ENCODE measurements at places on chromosomes 2 and 18. TPM values are rescaled to one million over a fixed set of nuclear protein-coding genes. Genes with fewer than 3 reads are reported as not detected.

GRCh38 chr2:80322311-80322920 is 17.9 kb upstream of the LRRTM1 start:
- H3K27ac ChIP-seq: no peak overlapping the region
- no peaks in the 10 kb centered on the region for H3K4me1 ChIP-seq
- no peak for DNase-seq

DNA sequence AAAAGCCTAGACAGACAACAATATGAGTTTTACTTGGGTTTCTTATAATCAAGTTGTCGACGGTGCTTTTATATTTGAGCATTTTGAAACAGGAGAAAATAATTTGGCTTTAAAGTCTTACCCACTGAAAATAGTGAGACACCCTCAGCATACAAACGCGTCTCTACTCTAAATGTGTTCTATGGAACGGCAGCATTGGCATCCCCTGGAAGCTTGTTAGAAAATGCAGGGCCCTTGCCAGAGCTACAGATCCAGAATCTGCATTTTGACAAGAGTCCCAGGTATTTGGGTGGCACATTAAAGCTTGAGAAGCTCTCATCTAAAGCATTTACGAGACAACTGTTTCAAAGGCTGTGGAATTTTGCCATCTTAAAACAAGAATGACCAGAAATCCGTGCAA is 163.5 kb downstream of the PID1 start:
- no peaks in the 10 kb centered on the region for H3K4me1 ChIP-seq
- H3K4me3 ChIP-seq: no peak overlapping the region
- no peak overlapping the region for H3K27ac ChIP-seq

DNA sequence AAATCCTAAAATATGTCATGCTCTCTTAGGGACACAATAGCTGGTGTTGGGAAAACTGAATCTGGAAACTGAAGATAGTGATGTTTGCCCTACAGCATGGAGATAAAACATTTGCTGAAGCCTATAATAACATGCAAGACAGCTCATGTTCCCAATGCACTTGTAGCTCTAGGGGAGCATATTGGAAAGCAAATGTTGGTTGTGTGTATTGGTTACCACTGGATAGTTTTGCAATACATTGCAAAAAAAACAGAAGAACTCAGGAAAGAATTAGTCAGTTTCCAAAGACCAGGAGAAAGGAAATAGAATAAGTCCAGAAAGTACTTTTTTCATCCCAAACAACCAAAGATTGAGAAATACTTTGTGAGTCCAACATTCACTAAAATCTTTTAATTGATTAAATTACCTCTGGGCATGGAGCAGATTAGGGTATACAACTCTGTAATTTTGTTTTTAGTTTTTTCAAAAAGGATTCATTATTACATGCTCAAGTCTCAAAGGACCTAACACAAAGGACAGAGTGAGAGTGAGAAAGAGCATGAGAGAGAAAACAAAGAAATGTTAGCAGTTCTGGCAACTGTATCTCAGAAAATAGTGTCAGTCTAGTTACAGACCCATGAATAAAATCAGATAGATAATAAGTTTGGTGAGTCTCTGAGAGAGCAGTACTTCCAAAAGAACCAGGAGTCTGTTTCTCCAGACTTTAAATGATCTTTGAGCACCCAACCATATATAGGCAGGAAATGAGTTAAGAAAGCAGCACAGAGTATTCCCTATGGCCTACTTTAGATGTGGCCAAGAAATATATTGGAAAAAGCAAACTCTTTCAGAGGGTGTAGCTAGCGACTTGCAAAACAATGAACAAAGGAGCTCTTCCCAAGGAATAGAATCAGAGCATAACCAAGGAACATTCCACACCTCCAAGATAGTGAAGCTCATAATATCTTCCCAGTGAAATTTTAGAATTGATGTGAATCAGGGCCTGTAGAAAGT is 36.6 kb upstream of the COL3A1 start:
- H3K27me3 ChIP-seq: no peaks in the 10 kb centered on the region
- DNase-seq: no peak
- H3K4me3 ChIP-seq: no peak overlapping the region
- H3K4me1 ChIP-seq: no peaks in the 10 kb centered on the region

DNA sequence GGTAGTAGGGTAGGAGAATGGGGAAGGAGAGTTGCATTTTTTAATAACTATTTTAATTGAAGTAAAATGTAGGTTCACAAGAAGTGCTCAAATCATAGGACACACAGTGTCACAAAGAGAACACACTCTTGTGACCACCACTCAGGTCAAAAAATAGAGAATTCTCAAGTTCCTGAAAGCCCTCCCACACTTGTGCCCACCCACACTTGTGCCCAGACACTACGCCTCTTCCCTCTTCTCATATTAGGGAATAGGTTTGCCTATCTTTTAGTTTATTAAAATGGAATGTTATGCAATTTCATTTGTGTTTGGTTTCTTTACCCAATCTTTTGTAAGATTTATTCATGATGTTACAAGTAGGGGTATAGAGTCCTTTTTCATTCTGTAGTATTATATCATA is 67.2 kb downstream of the UGGT1 start:
- no peak overlapping the region for H3K27ac ChIP-seq
- no peak for DNase-seq
- no peak overlapping the region for H3K4me3 ChIP-seq
- no peaks in the 10 kb centered on the region for H3K27me3 ChIP-seq

GRCh38 chr2:203890733-203891132 is 23.2 kb downstream of the CTLA4 start:
- H3K27me3 ChIP-seq: no peaks in the 10 kb centered on the region
- H3K4me3 ChIP-seq: no peak overlapping the region
- DNase-seq: no peak
- H3K27ac ChIP-seq: no peak overlapping the region

The CDK15 gene
- total RNA-seq: not detected

The RNF152 gene
- 44.9 TPM for total RNA-seq

The EIF2B4 gene
- 20.6 TPM for total RNA-seq

The ALK gene
- 0.06 TPM for total RNA-seq

The ALPI gene
- total RNA-seq: not detected

The DSG4 gene
- not detected for total RNA-seq

The NRP2 gene
- 6.7 TPM for total RNA-seq
